ENCODE measurements at places on chromosomes 1 and 21.

GRCh38 chr1:20732588-20733359 is at the start of gene SH2D5:
TSS of gene SH2D5 (minus strand) at chr1:20732703. CDS start at chr1:20728044, 4,659 bp downstream.
- no peak for DNase-seq

- DNase-seq = peak; percentile 12
These were observed 230.1 kb downstream of the SRGAP2C start for GRCh38 chr1:121414905-121415304.

DNA sequence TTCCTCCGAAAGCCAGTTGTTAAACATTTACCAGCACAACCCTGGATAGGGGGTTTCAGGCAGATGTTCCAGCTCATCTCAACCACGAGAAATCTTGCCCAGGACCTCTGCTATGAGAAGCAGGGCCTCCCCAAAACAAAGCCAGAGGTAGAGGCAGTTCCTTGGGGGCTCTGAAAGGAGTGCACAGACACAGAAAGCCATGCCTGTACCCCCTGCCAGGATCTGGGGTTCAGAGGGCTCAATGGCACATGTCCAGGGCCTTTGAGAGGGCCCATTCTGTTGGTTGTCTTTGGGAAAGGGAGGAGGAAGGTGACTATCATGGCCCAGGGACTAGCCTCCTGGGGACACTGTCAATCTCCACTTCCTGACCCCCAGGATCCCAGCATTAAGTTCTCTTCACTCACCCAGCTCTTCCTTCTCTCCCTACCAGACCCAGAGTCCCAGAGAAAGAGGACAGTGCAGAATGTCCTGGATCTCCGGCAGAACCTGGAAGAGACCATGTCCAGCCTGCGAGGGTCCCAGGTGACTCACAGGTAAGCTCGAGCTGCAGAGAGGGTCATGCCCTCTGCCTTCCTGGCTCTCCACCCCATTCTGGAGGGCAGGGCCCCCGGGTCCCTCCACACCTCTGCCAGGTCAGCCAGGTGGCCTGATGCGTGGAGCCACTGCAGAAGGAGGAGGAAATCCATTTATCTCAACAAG is 116.4 kb upstream of the IPO9 start:
- no peak for DNase-seq

DNA sequence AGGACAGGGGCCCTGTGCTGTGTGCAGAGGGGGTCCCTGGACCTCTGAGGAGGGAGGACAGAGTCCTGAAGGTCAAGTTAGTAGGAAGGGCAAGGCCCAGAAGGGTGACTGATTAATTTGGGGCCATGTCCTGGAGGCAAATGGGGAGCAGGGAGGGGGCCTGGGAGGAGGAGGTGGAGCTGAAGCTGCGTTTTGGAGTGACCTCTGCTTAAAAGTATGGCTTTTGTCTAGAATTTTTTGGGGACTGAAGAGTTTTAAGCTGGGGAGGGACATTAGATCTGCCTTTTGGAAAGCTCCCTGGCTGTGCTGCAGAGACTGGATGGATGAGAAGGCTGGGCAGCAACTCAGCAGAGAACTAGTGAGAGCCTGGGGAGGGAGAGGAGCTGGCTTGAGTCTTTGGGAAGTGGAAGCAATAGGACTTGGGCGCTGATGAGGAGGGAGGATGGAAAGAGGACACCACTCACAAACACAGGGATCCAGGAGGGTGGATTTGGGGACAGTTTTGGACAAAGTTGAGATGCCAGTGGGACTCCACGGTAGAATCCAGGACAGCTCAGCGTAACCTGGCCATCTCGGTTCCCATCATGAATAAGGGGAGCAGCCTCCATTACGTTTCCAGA is 52.9 kb downstream of the ACBD3 start:
- no peak for DNase-seq

DNA sequence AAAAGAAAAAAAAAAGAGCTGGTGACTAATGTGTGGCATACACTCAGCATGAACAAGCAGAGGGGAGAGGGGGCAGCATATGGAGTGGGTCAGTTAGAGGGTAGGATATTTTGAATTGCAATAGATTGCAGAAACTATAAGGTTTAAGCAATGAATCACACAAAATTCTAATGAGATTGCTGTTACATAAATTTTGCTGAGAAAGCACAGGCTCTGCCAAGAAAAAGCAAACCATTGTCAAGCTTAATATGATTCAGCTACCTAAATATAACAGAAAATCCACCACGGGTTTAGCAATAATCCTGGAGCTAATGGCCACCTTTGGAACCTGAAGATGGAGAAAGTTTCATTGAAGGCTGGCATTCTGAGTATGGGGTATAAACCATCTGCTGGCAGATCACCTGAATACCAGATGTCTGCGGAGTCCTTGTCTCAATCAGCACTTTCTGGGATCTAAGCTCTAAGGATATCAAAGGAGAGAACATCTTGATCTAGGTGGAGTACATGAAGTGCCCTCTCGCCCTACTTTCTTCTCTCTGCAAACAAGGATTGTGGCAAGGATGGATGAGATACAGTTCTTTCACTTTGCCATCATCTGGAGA is 30.3 kb upstream of the ANGPTL7 start:
- peak; percentile 16 for DNase-seq

DNA sequence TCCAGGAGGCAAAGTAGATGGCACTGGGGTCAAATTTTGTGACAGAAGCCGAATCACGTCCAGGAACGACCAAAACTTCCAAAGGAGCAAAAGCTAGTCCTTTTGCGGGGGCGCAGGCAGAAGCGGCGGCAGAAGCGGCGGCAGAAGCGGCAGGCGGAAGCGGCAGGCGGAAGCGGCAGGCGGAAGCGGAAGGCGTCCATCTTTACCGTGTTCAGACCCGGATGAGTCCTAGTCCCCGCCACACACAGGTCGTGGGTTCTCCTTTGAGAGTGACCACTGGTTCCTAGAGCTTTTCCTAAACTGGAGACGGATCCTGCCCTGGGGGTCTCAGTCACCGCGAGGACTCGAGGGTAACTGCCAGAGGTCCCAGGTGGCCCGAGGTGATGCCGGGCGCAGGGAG is 53.6 kb downstream of the POFUT2 start:
- DNase-seq = no peak

DNA sequence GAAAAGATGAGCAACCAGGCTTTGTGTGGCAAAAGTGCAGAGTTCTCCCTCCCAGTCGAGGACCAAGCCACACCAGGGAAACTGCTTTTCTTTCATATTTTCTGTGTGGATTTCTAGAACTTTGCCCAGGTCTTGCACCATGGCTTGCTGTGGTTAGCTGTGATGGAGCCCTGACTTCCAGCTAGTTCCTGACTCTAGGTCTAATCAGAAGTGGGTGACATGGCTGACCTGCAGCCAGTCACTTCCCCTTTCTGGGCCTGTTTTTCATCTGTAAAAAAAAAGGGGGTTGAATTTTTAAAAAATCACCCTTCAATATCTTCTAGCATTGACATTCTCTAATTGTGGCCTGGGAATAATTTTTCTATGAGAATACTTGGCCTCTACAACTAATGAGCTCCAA is 491.2 kb upstream of the USP24 start:
- DNase-seq = no peak

- DNase-seq = no peak
These were observed 286.3 kb downstream of the MATN1 start for GRCh38 chr1:30437059-30437576.

- DNase-seq = no peak
These were observed 5.4 kb downstream of the NECTIN4 start for GRCh38 chr1:161083748-161084596.

DNA sequence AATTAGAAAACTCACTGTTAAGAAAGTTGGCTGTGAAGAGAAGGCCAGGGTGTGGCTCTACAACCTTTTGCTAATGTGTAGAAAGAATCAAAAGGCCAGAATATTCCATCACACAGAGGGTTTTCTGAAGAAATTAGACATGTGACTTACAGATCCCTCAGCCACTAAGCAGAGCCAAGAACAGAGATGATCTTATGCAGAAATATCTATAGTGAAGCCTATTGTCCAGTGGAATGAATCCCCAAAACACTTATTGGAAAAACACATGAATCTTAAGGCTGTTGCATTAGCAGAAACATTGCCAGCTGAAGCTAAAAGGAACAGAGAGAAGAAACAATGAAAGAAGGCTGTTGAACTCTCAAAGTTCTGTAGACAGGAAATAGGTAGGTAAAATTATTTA is 979.2 kb downstream of the MRPL39 start:
- no peak for DNase-seq

Data from SK-N-MC (cell line).